T-helper 1 cell (primary cell): ENCODE measurements at places on chromosomes 7 and 10.

- no peak for DNase-seq
These were observed 301.3 kb downstream of the PHTF2 start for GRCh38 chr7:78099715-78100394.

DNA sequence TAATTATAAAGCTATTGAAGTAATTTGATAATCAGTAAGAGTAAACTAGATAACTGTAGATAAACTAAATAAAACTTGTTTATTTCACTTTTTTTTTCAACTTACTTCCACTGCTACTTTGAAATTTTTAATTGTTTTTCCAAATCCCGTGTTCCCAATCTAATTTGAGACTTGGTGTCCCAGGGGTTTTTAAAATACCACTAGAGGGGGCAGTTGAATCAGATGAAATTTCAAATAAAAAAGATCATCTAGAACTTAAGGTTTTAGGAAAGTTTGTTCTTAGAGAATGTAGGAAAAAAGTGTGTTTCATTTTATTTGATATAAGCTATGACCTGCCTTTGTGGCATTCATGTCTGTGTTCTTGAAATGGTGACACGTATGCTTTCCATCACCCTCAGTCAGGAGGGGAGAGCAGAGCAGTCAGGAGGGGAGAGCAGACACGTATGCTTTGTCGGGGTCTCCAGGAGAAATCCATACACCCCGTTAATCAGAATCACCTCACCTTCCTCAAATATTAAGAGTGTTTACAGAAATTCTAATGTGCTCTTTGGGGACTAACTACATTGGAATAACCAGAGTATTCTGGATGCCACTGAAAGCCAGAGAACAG lies 49.9 kb downstream of the C10orf67 start:
- no peak for DNase-seq

DNA sequence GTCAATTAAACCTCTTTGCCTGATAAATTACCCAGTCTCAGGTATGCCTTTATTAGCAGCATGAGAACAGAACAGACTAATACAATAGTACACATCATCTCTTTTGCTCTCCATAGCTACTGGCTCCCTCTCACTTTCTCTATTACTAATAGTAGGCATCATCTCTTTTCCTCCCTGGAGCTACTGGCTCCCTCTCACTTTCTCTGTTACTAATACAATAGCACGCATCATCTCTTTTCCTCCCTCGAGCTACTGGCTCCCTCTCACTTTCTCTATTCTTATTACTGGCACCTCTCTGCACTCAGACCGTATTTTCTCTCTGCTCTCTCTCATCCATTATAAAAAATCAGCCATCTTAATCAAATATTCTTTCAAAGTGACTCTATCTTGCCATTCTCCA lies 37.1 kb downstream of the SLC25A13 start:
- DNase-seq = no peak

DNA sequence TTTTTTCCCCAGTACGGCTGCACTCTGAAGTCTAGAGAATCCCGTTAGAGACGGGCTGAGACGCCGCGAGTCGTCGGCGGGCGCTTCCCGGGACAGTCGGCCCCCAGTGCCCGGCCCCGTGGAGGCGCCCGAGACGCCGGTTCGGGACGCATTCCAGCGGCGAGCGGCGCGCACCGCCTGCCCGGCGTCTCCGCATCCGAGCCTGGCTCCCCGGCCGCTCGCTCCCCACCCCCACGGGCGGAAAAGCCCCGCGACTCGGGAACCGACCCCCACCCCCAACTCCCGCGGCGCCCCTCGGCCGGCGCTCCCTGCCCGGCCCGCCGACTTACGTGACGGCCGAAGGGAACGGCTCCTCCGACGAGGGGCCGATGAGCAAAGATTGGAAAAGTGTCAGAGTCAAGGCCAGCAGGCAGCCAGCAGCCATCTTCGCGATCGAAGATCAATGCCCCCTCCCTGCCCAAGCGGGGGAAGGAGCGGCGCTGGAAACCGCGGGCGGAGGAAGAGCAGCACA lies 486 bp downstream of the CACNA2D1 start:
- DNase-seq = no peak

- no peak for DNase-seq
These were observed 36.5 kb downstream of the PDSS1 start for GRCh38 chr10:26733750-26734568.

DNA sequence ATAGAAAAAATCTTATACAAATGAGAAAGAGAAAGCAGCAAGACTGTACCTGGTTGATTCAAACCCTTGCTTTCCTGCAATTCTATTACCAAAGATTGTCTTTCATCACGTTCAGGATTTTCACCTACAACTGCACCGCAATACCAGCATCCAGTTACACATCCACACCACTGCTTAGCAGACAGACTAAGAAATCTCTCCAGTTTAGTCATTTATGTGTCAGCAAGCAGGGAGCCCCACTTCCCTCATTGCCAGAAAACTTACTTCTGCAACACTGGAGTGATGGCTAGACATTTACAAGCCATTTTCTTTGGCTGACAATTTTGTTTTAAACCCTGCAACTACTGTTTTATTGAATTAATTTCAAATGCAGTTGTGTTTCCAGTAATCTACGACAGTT lies 359.6 kb upstream of the MEOX2 start:
- DNase-seq = no peak

DNA sequence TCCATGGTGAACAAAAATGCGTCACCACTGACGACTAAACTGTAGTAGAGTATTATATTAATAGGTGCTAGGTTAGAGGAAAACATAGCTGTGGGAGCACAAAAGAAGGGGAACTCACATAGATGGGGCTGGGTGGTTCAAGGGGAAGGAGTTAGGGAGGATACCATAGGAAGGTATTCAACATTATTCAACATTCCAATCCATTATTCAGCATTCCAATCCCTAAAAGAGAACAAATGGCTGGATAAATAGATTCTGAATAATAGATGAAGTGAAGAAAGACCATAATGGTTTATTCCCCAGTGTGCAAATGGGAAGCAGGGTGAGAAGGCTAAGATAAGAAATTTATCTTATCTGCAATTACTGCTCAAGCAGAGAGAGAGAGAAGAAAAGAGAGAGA lies 61.4 kb downstream of the AASS start:
- DNase-seq = no peak

GRCh38 chr10:52454491-52454890 lies 140.4 kb downstream of the DKK1 start:
- DNase-seq = no peak

DNA sequence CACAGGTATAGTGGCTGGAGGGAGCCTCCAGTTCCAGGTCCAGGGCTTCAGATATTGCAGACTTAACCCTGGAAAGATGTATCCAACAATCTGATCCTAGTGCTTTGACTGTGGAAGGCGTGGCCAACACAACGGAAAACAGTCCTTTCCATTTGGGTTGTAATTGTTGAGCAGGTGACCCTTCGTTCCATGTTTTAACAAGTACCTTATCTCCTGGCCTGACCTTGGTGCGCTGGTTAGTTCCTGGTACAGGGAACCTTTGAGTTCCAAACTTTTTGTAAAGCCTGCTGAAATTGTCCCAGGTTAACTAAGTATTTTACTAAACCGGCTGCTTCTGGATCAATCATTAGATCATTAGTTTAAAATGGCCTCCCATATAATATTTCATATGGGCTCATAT lies 23.9 kb upstream of the GIMAP6 start:
- DNase-seq = no peak

DNA sequence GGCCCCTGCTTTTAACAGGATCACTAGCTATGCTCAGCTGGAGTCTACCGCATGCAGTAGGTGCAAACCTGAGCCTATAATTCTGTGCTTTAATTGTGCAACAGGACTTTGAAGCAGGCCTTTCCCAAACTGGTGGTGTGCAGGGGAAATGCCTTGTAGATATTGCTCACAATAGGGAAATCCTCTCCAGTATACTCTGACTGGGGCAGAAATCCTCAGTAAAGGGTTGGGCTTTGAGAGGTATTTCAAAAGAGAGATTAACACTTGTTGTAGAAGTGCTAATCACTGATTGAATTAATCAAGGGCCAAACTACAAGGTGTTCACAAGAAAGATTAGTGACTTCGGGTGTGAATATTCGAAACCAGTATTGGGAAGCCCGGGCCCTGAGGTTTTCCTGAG lies 58.5 kb upstream of the EXOC6 start:
- no peak for DNase-seq
